ENCODE measurements at places on chromosomes 5 and 9. TPM values are rescaled to one million over a fixed set of nuclear protein-coding genes. Genes with fewer than 3 reads are reported as not detected.

The PFN3 gene
- not detected for total RNA-seq

The ANKRD31 gene
- total RNA-seq = 0.19 TPM

The CYSRT1 gene
- total RNA-seq = not detected

The HMGCR gene
- total RNA-seq = 22.9 TPM

The RPL37 gene
- total RNA-seq = 738 TPM

The NEUROG1 gene
- total RNA-seq = not detected

- no peak for DNase-seq
Observed at GRCh38 chr9:14301006-14301405, 12.9 kb downstream of the NFIB start.

DNA sequence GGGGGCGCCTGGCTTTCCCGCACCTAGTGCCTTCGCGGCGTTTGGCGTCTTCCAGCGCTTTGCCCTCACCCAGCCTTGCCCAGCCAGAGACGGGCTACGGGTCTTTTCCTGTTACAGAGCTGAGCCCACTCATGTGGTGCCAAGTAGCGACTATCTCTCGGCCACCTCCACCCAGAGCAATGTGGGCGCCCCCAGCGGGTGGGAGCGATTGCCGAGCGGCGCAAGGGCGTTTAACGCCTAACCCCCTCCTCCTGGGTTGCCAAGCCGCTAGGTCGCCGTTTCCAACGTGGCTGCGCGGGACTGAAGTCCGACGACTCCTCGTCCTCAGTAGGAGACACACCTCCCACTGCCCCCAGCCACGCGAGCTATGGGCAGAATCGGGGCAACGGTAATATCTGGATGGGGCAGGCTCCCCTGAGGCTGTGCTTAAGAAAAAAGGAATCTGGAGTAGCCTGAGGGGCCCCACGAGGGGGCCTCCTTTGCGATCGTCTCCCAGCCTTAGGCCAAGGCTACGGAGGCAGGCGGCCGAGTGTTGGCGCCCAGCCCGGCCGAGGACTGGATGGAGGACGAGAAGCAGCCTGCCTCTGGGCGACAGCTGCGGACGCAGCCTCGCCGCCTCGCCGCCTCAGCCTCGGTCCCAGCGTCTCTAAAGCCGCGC, 5.8 kb downstream of the TLX3 start:
- DNase-seq = no peak

DNA sequence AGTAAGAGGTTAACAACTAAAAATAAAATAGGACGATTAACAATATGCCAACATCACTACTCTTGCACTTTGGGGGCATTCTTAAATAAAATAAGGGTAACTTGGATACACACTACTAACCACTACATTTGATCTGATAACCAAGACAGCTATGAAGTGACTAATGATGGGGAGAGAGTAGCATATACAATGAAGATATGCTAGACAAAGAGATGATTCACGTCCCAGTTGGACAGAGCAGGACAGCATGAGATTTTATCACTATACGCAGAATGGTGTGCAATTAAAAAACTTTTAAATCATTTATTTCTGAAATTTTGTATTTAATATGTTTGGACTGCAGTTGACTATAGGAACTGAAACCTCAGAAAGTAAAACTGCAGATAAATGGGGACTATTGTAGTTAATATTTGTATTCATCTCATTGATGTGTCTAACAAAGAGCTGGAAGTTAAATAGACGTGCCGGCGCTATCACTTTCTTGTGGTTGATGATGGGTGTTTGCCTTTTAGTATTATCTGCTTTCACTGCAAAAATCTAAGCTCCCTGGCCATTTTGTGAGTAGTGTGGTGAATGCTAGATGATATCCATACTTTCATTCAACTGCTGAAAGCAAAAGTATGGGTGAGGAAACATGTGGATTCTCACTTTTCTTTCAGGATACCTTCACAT, 18.7 kb downstream of the GIN1 start:
- no peak for DNase-seq

DNA sequence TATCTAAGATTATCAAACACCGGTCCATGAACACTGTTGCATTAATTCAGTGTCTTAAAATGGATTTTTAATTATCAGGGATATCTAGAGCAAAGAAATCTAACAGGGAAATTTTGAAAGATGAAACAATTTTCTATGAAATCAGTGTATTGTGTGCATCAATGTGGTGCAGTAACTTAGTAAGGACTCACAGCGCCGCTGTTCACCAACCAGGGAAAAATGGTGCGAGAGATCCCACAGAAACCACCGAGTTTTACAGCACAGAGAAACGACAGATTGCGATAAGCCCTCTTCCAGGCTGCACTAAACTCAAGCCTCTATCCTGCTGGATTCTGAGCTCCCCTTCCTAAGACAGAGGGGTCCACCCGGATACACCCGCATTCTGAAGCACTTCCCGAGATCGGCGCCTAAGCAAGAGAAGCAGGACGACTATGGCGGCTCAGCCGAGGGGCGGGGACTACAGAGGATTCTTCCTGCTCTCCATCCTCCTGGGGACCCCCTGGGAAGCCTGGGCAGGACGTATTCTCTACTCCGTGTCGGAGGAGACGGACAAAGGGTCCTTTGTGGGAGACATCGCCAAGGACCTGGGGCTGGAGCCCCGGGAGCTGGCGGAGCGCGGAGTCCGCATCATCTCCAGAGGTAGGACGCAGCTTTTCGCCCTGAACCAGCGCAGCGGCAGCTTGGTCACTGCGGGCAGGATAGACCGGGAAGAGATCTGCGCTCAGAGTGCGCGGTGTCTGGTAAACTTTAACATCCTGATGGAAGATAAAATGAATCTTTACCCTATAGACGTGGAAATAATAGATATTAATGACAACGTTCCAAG, at the start of gene PCDHGA7:
Gene PCDHGA7 (plus strand): TSS at position 274 of the 826 bp plus-strand sequence. CDS start 158 bp downstream, at position 432.
- DNase-seq = no peak

DNA sequence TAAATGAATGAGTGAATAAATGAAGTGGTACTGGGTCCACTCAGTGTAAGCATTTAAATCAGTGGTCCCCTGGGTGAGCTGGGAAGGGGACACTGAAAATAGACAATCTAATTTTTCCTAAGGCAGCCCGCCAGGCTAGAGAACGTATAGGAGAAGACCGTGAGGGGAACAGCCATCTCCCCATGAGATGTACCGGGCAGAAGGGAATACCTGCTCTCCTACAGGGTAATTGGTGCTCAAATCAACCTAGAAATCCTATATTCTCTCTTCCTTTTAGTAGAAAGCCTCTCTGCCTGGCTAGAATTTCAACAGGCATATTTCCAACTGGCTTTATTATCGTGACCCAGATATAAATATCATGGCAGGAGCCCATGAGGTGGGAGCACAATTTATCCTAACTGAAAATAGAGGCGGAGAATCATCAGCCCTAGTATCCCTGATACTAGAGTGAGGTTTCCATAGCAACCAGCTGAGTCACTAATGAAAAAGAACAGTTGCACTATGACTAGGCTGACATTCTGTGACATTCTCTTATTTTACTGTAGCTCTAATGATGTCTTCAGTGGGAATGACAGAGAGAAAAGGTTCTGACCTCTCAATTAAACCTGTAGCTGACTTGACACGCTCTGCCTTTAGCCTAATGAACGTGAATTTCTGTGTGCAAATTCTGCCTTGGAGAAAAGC, 96.5 kb upstream of the CAST start:
- DNase-seq = no peak

DNA sequence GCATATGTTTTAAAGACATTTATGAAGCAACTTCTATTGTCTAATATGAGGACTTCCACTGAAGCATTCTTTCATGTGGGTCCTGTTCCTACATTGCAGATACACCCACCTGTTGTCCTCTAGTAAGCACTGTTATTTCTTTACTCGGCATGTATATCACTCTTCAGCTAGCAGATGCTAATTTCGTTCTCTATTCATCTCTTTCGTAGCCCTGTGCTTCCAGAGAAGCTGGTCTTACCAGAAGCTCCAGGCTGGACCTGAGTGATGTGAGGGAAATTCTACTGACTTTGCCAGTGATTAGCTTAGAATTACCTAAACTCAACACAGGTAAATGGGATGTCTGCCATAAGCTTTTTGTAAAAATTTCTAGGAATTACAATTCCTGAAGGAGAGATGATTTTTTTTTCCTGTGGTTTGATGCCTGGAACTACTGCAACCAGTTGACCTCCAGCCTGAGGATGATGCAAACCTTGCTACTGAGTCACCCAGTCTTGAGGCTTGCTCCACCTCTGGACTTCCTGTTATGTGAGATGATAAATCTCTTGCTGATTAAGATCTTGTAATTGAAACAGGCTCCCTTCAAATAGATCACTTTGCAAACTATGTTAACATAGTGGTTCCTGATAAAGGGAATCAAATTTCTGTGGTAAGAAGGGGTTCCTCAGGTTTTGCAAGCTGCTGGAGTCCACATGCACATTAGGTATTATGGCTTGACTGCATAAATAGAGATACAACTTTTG, 52.2 kb upstream of the SPINK5 start:
- DNase-seq = no peak

DNA sequence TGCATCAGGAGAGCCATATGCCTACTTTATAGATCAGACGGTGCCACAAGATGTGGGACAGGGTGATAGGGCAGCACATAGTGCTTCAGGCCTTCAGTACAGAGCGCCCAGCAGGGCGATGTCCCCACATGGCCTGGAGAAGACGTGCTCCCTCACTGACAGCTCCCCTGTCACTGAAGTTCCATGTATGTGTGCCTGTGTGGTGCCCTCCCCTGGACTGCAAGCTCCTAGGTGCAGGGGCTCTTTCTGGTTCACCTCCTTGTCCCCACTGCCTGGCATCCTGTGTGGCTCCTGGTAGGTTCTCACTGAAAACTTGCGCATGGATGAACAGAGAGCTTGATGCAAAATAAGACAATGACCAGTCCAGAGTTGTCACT, 233.1 kb downstream of the GADD45G start:
- no peak for DNase-seq

GRCh38 chr5:6746244-6746643, 33.0 kb downstream of the TENT4A start:
- peak; percentile 41 for DNase-seq

- no peak for DNase-seq
Observed at GRCh38 chr9:69155341-69156030, 18.6 kb upstream of the TJP2 start.

DNA sequence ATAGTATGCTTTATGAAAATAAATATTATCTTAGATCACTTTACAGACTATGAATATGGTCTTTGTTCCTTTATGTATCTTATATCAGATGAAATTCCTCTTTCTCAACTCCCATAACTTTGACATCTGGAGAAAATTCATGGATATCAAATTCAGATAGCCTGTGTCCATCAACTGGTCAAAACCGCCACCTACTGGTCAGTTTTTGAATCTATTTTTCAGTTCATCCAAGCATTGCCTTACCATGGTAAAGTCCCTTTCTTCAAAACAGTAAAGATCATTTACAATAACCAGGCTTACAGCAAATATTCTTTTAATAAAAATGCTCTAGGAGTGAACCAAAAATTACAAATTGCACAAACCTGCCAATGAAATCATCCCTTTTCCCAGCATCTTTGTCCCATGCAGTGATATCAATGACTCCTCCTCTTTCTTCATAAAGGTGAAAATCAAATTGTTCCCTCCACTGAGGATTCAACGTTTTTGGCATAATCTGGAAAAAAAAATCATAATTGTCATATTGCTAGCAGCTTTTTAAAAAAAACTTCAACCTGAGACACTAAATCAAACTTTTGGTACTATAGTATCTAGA, 290.5 kb downstream of the SLF1 start:
- no peak for DNase-seq

DNA sequence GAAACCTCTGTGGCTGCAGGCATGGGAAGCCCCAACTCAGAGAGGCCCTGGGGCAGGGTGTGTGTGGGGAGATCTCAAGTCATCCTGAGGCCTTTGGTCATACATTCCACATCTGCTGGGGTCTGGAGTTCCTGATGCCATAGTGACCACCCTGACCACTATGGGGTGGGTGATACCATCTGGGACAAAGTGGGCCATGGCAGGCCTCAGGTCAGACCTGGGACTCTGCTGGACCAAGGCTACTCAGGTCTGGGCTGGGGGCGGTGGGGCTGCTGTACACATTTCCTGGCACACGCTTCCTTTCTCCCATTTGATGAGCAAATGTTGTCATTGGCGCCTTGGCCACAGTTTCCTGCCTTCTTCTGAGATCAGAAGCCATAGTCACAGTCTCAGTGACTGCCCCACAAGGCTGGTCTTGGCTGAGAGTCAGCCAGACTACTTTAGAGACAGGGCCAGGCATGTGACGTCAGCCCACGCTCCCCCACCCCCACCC, 15.1 kb upstream of the ACSL6 start:
- DNase-seq = peak; percentile 48

DNA sequence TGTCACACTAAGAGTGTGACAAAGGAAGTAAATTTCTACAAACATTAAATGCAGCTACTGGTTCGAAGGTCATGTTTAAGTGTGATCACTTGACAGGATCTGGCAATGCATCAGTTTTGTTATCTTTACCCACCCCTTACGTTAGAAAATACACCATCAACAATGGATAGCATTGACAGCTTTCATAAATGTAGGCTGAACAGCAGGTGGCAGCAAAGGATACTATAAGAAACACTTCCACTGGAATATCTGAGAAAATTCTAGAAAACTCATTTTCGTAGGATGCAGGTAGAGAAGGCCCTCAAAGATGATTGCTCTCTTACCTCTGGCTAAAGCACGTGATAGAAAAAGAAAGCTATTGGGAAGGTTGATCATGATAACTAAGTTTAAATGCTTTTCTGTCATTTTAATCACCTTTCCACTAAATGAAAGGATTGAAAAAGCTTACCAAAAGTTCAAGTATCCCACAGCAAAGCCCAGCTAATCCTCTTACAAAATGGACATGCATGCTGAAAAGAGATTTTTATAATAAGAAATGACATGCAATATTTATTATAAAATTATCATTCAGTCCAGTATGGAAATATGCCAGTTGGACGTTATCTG, 292.5 kb downstream of the PARP8 start:
- DNase-seq = no peak

DNA sequence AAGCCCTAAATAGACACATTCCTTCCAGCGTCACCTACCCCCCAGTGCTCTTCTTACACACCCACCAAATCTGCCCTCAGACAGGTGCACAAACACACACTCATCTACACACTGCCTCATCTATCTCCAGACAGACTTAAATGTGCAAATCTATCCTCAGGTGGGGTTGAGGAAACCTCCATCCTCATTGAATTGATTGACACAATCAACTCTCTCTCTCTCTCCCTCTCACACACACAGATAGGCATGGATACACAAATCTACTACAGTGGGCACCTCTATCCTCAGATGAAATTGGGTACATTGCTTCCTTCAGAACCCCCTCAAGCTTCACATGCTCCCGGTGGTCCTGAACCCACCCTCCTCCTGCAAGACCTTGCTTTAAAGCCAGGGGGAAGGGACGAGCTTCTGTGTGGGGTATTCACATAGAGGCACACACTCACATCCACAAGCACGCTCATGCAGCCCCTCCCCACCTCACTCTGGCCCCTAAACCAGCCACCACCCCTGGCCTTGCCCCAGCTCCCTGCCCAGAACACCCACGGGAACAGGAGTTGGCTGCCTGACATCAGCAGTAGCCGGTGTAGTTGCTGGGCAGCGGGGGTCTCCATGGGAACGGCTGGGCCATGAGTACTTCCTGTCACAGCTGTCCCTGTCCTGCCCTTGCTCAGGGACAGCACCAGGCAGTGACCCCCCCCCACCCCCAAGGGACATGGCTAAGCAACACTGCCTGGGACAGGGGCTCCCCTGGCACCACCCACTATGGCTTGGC, 22.8 kb downstream of the PCDH1 start:
- no peak for DNase-seq

Data from posterior vena cava (tissue), 2 donors.